ENCODE measurements at places on chromosomes 2 and 18. TPM values are rescaled to one million over a fixed set of nuclear protein-coding genes. Genes with fewer than 3 reads are reported as not detected.

- peaks cover 6% of the 10 kb centered on the region for H3K27me3 ChIP-seq
- no peak overlapping the region for H3K27ac ChIP-seq
- no peaks in the 10 kb centered on the region for H3K4me1 ChIP-seq
- H3K36me3 ChIP-seq: no peaks in the 10 kb centered on the region
- DNase-seq: no peak
These were observed 31.3 kb downstream of the NIFK start for GRCh38 chr2:121705390-121705789.

- H3K4me1 ChIP-seq: peaks cover 56% of the 10 kb centered on the region
- no peaks in the 10 kb centered on the region for H3K36me3 ChIP-seq
These were observed 14.6 kb downstream of the GULP1 start for GRCh38 chr2:188306271-188306670.

DNA sequence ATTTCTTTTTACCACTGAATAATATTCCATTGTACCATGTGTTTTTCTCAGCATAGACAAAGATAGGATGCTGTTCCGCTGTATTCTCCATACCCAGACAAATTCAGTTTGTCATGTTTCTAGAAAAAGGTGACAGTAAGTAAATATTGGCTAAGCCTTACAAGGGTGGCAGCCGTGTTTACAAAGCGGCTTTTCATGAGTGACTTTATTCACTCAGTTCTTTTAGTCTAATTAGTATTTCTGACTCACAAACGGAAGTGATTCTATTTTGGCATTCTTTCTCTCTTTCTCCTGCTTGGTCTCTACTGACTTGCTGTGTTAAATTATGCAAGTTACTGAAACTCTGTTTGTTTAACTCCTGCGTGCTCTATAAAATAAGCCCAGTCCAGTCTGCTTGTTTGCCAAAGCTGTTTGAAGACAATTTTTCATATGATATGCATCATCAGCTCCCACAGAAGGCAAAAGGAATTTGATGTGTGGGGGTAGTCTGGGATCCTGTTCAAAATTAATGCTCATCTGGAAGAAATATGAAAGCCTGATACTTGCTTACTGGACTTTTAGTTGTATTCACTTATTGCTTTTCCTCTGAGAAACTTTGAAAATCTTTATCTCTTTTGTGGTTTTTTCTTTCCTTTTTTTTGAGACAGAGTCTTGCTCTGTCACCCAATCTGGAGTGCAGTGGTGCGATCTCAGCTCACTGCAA is 2.3 kb upstream of the PLEKHH2 start:
- peaks cover 11% of the 10 kb centered on the region for H3K4me1 ChIP-seq

DNA sequence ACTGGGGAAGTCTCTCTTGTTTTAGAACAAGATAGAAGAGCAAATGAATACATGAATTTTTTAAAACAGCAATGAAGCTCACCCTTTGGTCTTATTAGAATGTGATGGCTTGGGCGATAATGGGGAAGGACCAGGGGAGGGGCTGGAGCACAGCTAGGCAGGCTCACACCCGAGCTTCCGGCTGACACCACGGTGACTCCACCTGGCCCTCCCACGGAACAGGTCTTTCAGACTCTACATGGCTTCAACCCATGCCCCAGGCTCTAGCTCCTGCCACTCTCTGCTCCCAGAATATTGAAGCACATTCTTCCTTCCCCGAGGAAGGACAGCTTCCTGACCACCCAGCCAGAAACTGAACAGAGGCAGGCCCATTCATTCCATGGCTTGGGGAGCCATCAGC is 127.5 kb upstream of the AGAP1 start:
- DNase-seq: no peak
- H3K4me3 ChIP-seq: no peak overlapping the region
- no peaks in the 10 kb centered on the region for H3K27me3 ChIP-seq
- no peaks in the 10 kb centered on the region for H3K36me3 ChIP-seq

DNA sequence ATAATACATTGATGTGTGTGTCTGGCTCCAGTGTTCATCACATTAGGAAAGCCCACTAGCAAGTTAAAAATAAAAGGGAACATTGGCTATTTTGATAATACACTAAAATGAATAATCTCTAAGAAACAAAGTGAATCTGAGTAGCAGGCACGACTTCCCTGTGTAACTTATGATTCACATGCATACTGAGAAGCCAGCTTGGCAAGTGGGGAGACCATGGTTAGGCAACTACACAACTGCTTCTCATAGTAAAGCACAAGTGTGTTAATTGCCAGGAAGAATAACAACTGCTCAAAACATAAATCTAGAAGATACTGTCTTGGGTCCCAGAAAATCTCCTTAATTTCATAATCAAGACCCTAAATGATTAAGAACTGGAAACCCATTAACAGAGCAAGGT is 4.0 kb downstream of the MYO5B start:
- H3K27ac ChIP-seq: no peak overlapping the region
- H3K4me3 ChIP-seq: no peak overlapping the region
- DNase-seq: no peak
- H3K27me3 ChIP-seq: peaks cover 31% of the 10 kb centered on the region
- no peaks in the 10 kb centered on the region for H3K36me3 ChIP-seq
- H3K4me1 ChIP-seq: no peaks in the 10 kb centered on the region

FHOD3 gene
- 0.58 TPM for total RNA-seq

CXCR1 gene
- total RNA-seq: not detected

GRCh38 chr2:216904974-216905373 is 45.1 kb upstream of the TNP1 start:
- H3K4me3 ChIP-seq: no peak overlapping the region
- H3K27me3 ChIP-seq: peaks cover 1% of the 10 kb centered on the region
- no peaks in the 10 kb centered on the region for H3K4me1 ChIP-seq

DNA sequence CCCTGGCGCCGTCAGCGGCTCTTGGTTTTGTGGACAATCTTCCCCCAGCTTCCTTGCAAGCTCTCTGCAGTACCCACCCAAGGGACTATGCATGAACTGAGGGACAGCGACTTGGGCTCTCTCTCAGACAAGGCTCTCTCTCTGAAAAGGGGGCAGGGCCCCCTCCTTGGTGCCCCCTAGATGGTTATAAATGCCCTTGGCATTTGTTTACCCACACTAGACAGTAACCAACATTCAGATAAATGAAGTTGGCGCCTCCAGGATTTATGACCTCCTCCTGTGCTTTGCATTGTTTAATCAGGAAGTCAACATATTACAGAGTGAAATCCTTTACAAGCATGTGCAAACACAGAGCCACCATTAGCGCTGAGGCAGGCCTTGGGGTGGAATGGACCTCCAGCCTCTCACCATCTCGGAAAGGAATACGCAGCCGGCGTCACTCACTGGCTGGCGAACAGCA is 547.4 kb upstream of the ID2 start:
- DNase-seq: peak; percentile 10
- H3K4me3 ChIP-seq: no peak overlapping the region
- H3K36me3 ChIP-seq: no peaks in the 10 kb centered on the region
- H3K27ac ChIP-seq: no peak overlapping the region
- no peaks in the 10 kb centered on the region for H3K27me3 ChIP-seq
- no peaks in the 10 kb centered on the region for H3K4me1 ChIP-seq

DNAH7 gene
- 0.05 TPM for total RNA-seq

DNA sequence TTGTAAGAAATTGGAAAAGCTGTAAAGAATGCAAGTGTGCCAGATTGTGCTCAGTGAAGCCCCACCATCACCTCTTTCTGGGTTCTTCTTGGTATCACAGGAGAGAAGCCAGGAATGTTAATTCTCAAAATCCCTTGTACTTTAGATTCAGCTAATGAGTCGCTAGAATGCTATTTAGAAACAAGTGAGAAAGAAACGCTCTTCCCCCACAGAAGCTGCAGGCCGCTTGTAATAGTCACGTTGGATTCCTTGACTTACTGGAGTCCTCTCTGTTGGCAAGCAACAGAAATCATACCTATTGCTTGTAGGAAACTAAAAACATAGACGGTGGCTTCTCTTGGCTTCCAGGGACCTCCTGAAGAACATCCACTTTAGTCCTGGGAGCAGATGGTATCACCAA is 375.6 kb upstream of the LRATD1 start:
- no peaks in the 10 kb centered on the region for H3K27me3 ChIP-seq
- H3K36me3 ChIP-seq: no peaks in the 10 kb centered on the region
- no peaks in the 10 kb centered on the region for H3K4me1 ChIP-seq
- no peak overlapping the region for H3K27ac ChIP-seq
- DNase-seq: no peak

GRCh38 chr2:141329964-141330363 is 800.9 kb downstream of the LRP1B start:
- no peak overlapping the region for H3K4me3 ChIP-seq
- H3K27me3 ChIP-seq: no peaks in the 10 kb centered on the region
- H3K4me1 ChIP-seq: no peaks in the 10 kb centered on the region
- DNase-seq: no peak
- H3K27ac ChIP-seq: no peak overlapping the region
- no peaks in the 10 kb centered on the region for H3K36me3 ChIP-seq

ACMSD gene
- not detected for total RNA-seq

DNA sequence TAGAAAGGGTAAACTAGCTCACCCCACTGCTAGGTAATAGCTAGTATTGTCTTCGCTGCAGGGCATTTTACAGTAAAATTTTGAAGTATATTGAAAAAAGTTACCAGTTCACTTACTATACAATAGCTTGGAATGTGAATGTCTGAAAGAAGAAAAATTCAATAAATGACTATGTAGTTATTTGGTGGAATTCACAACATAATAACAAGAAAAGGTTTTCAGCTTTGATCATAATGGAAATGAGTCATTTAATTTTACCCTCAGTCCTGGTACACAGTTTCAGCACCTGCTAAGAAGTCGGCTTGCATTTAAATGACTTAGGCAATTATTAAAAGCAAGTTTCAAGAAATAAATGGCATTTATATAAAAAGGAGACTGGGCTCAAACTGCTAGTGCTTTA is 90.4 kb downstream of the NUP35 start:
- H3K4me3 ChIP-seq: no peak overlapping the region
- peaks cover 3% of the 10 kb centered on the region for H3K4me1 ChIP-seq
- no peaks in the 10 kb centered on the region for H3K36me3 ChIP-seq
- H3K27me3 ChIP-seq: no peaks in the 10 kb centered on the region
- no peak overlapping the region for H3K27ac ChIP-seq
- peak; percentile 7 for DNase-seq

ZNF892 gene
- 3.8 TPM for total RNA-seq

KCNS3 gene
- 2.4 TPM for total RNA-seq

LYG1 gene
- 0.35 TPM for total RNA-seq

GRCh38 chr2:201890453-201890852 is 84.1 kb downstream of the CDK15 start:
- no peaks in the 10 kb centered on the region for H3K36me3 ChIP-seq
- H3K4me3 ChIP-seq: no peak overlapping the region
- no peak overlapping the region for H3K27ac ChIP-seq
- peaks cover 12% of the 10 kb centered on the region for H3K27me3 ChIP-seq
- no peaks in the 10 kb centered on the region for H3K4me1 ChIP-seq
- peak; percentile 13 for DNase-seq

RAD51AP2 gene
- not detected for total RNA-seq

EMILIN1 gene
- 16.6 TPM for total RNA-seq

DNA sequence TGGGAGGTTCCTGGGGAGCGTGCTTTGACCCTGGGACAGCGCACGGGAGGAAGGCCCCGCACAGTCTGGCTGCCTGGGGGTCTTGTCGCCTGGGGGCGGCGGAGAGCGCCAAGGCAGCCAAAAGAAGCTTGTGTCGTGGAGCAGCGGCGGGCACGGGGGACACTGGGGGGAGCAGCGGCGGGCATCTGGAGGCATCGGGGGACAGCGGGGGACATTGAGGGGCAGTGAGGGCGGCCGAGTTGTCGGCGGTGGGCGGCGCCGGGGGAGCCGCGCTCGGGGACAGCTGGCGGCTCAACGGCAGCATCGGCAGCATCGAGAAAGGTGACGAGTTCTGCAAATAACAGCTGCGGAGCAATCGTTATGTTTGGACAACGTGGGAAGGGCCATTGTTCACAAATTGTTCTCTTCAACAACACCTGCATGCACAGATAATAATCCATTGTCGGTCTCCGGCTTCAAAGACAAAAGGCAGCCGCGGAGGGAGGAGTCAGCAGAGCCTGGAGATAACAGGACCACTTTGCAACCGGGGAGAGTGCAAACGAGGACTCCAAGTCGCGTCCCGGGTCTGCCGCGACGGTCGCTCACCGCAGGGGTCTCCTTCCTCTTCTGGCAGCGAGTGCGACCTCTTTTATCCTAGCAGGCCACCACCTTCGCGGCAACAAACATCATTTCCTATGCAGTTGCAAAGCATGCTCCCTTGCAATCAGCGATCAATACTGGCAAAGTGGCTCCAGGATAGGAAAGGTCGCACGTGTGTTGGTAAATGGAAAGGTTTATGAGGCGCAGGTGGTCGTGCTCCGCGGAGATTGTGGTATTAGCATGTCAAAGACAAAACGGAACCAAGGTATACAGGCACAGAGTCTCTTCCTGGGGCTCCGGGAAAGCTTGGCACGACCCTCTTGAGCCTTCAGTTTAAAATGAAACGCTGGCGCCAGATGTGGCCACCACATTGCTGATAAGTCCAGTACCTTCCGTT is 132.3 kb upstream of the DLX2 start:
- H3K36me3 ChIP-seq: no peaks in the 10 kb centered on the region
- H3K4me3 ChIP-seq: peak overlapping the region; percentile 27
- peak; percentile 45 for DNase-seq

RAX gene
- total RNA-seq: not detected

GRCh38 chr2:192473331-192473730 is 278.6 kb upstream of the TMEFF2 start:
- no peaks in the 10 kb centered on the region for H3K27me3 ChIP-seq
- DNase-seq: no peak
- no peaks in the 10 kb centered on the region for H3K36me3 ChIP-seq
- H3K4me1 ChIP-seq: no peaks in the 10 kb centered on the region
- no peak overlapping the region for H3K4me3 ChIP-seq

SLC8A1 gene
- 2.1 TPM for total RNA-seq

- H3K27me3 ChIP-seq: no peaks in the 10 kb centered on the region
- no peaks in the 10 kb centered on the region for H3K36me3 ChIP-seq
- peak overlapping the region; percentile 1 for H3K27ac ChIP-seq
- no peak overlapping the region for H3K4me3 ChIP-seq
These were observed 88.3 kb upstream of the PPP1CB start for GRCh38 chr2:28663359-28663758.

DNA sequence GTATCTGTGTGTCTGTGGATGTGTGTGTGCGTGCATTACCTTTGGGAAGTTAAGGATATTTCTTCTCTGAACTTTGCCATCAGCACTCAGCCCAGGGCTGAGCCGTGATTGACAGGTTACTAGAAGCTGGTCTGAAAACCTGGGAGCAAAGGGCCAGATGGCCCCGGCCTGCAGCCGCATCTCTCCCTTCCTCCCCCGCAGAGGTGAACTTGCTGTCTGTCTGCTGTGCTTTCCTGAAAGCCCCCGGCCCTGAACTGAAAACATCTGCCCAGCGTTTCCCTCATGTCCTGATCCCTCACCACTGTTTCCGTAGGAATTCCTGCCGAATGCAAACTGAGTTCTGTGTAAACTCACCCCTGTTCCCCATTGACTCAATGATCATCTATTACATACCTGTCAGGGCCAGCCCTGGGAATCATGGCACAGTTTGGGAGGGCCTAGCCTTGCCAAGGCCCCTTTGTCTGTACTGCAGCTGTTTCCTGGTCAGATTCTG is 45.8 kb downstream of the MYCN start:
- H3K27ac ChIP-seq: no peak overlapping the region
- DNase-seq: no peak
- no peaks in the 10 kb centered on the region for H3K27me3 ChIP-seq
- H3K36me3 ChIP-seq: no peaks in the 10 kb centered on the region

- H3K27ac ChIP-seq: no peak overlapping the region
- H3K4me3 ChIP-seq: no peak overlapping the region
These were observed 369.3 kb upstream of the RND3 start for GRCh38 chr2:150856596-150857281.

All from endothelial cell of umbilical vein (primary cell).